ENCODE measurements at places on chromosomes 12 and 14. TPM values are rescaled to one million over a fixed set of nuclear protein-coding genes. Genes with fewer than 3 reads are reported as not detected.

Gene ST8SIA1
- total RNA-seq, result 4.5 TPM

GRCh38 chr14:37869633-37870032, 274.2 kb downstream of the TTC6 start:
- no peak for DNase-seq

- no peak for DNase-seq
These were observed 3.5 kb upstream of the HCFC2 start for GRCh38 chr12:104060791-104061190.

GRCh38 chr12:58540480-58541299, 379.6 kb downstream of the LRIG3 start:
- peak; percentile 48 for DNase-seq

- DNase-seq, result peak; percentile 77
These were observed at the start of gene TESPA1 for GRCh38 chr12:54984658-54985376. TSS of gene TESPA1 (minus strand) at chr12:54984762. CDS start at chr12:54974562, 10,200 bp downstream.

Measured in upper lobe of left lung (tissue), 6 donors.